ENCODE measurements at places on chromosomes 12 and 14. TPM values are rescaled to one million over a fixed set of nuclear protein-coding genes. Genes with fewer than 3 reads are reported as not detected.

SERPINA12 gene
- polyA plus RNA-seq, result 0.33 TPM

PRKD1 gene
- polyA plus RNA-seq, result 33.0 TPM

BIN2 gene
- polyA plus RNA-seq, result 2.3 TPM

KIF5A gene
- polyA plus RNA-seq, result 0.76 TPM

PRPH gene
- 0.43 TPM for polyA plus RNA-seq

SOAT2 gene
- polyA plus RNA-seq, result 2.3 TPM

VDR gene
- polyA plus RNA-seq, result 4.7 TPM

DLK1 gene
- polyA plus RNA-seq, result 9.8 TPM

CNTN1 gene
- 38.1 TPM for polyA plus RNA-seq

BBOF1 gene
- polyA plus RNA-seq, result 20.4 TPM

POTEM gene
- not detected for polyA plus RNA-seq

SMOC1 gene
- 2.1 TPM for polyA plus RNA-seq

WNT1 gene
- polyA plus RNA-seq, result not detected

SYCP3 gene
- 0.73 TPM for polyA plus RNA-seq

RFX4 gene
- 0.26 TPM for polyA plus RNA-seq

VWF gene
- polyA plus RNA-seq, result 7.3 TPM

GZMH gene
- not detected for polyA plus RNA-seq

SIX6 gene
- 0.05 TPM for polyA plus RNA-seq

LDHB gene
- polyA plus RNA-seq, result 1,291 TPM

B3GNT4 gene
- 5.2 TPM for polyA plus RNA-seq

NEMF gene
- 77.1 TPM for polyA plus RNA-seq

SLC39A5 gene
- polyA plus RNA-seq, result 50.6 TPM

CYP27B1 gene
- polyA plus RNA-seq, result 1.2 TPM

TAS2R43 gene
- 0.54 TPM for polyA plus RNA-seq

ENO2 gene
- polyA plus RNA-seq, result 12.7 TPM

ESRRB gene
- 6.6 TPM for polyA plus RNA-seq

DNAJC22 gene
- 26.7 TPM for polyA plus RNA-seq

MIP gene
- polyA plus RNA-seq, result 0.40 TPM

TMEM233 gene
- 2.3 TPM for polyA plus RNA-seq

TMEM229B gene
- polyA plus RNA-seq, result 2.5 TPM

FAM222A gene
- polyA plus RNA-seq, result 6.1 TPM

CEBPE gene
- polyA plus RNA-seq, result 0.22 TPM

TAS2R31 gene
- 1.4 TPM for polyA plus RNA-seq

RACGAP1 gene
- polyA plus RNA-seq, result 56.1 TPM

AICDA gene
- polyA plus RNA-seq, result 0.44 TPM

ST8SIA1 gene
- polyA plus RNA-seq, result 6.6 TPM

CBLN3 gene
- polyA plus RNA-seq, result 3.5 TPM

CCER1 gene
- not detected for polyA plus RNA-seq

A2M gene
- 172 TPM for polyA plus RNA-seq

TEAD4 gene
- 18.5 TPM for polyA plus RNA-seq
